Fibroblast of lung (primary cell): ENCODE measurements at places on chromosomes 13 and 19. TPM values are rescaled to one million over a fixed set of nuclear protein-coding genes. Genes with fewer than 3 reads are reported as not detected.

DNA sequence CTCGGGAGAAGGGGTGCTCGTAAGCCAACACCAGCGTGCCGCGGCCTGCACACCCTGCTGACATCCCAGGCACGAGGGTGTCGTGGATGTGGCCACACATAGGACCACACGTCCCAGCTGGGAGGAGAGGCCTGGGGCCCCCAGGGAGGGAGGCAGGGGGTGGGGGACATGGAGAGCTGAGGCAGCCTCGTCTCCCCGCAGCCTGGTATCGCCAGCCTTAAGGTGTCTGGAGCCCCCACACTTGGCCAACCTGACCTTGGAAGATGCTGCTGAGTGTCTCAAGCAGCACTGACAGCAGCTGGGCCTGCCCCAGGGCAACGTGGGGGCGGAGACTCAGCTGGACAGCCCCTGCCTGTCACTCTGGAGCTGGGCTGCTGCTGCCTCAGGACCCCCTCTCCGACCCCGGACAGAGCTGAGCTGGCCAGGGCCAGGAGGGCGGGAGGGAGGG, 2.4 kb downstream of the IZUMO4 start:
- no peak for DNase-seq
- peaks cover 25% of the 10 kb centered on the region for H3K36me3 ChIP-seq
- no peaks in the 10 kb centered on the region for H3K27me3 ChIP-seq
- no peak overlapping the region for H3K27ac ChIP-seq

SIGLEC8 gene
- total RNA-seq = not detected in 2 replicates

- no peaks in the 10 kb centered on the region for H3K4me1 ChIP-seq
- DNase-seq = no peak
- H3K27ac ChIP-seq = no peak overlapping the region
- H3K27me3 ChIP-seq = no peaks in the 10 kb centered on the region
- no peaks in the 10 kb centered on the region for H3K36me3 ChIP-seq
Measured at GRCh38 chr13:81381560-81381959, 1040.6 kb upstream of the SPRY2 start.

EDDM13 gene
- not detected in 2 replicates for total RNA-seq

GJA3 gene
- 0.26 and 0.33 TPM in 2 replicates for total RNA-seq

PRR22 gene
- 0.17 and 0.26 TPM in 2 replicates for total RNA-seq

CBLC gene
- under 0.01 and 0.33 TPM in 2 replicates for total RNA-seq

LEUTX gene
- not detected in 2 replicates for total RNA-seq

- H3K4me1 ChIP-seq = peaks cover 3% of the 10 kb centered on the region
- no peak overlapping the region for H3K27ac ChIP-seq
- DNase-seq = no peak
- no peaks in the 10 kb centered on the region for H3K36me3 ChIP-seq
Measured at GRCh38 chr19:907183-907853, 5.7 kb downstream of the R3HDM4 start.

GRCh38 chr19:12495002-12495802, 10.6 kb upstream of the ZNF709 start:
- peak; percentile 75 for DNase-seq
- peak overlapping the region; percentile 53 for H3K27ac ChIP-seq
- H3K4me3 ChIP-seq = peak overlapping the region; percentile 64
- no peaks in the 10 kb centered on the region for H3K36me3 ChIP-seq

GRCh38 chr19:3669947-3670795, 30.1 kb downstream of the PIP5K1C start:
- H3K27ac ChIP-seq = peak overlapping the region; percentile 95
- DNase-seq = peak; percentile 90
- H3K4me3 ChIP-seq = no peak overlapping the region
- peaks cover 6% of the 10 kb centered on the region for H3K36me3 ChIP-seq

PABPC3 gene
- total RNA-seq = 0.17 and 0.26 TPM in 2 replicates

DNA sequence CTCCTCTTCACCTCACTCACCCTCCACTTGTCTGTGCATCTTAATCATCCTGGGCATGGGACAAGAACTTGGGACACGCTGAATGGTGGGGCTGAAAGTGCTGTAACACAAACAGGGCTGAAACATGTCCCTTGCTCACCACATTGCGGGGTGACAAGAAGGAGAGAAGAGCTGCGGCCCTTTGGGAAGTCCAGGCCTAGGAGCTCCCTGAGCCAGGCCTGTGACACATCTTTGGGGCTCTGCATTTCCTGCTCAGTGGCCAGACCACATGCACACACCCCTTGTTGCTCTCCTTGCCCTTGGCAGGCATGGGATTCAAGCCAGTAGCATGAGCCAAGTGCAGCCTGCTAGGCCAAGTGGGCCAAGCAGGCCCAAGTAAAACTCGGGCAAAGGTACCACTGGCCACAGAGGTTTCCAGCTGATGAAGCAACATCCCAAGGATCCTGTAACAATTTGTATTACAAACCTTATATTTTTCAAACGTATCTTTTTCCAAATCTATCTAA, 1384.3 kb upstream of the PCDH20 start:
- no peak for DNase-seq
- H3K27me3 ChIP-seq = no peaks in the 10 kb centered on the region
- no peak overlapping the region for H3K4me3 ChIP-seq

SIGLEC6 gene
- total RNA-seq = not detected in 2 replicates

GRCh38 chr19:4803736-4804695, 12.5 kb downstream of the FEM1A start:
- peak; percentile 40 for DNase-seq
- no peaks in the 10 kb centered on the region for H3K4me1 ChIP-seq
- H3K27me3 ChIP-seq = no peaks in the 10 kb centered on the region
- no peaks in the 10 kb centered on the region for H3K36me3 ChIP-seq
- no peak overlapping the region for H3K27ac ChIP-seq

DNA sequence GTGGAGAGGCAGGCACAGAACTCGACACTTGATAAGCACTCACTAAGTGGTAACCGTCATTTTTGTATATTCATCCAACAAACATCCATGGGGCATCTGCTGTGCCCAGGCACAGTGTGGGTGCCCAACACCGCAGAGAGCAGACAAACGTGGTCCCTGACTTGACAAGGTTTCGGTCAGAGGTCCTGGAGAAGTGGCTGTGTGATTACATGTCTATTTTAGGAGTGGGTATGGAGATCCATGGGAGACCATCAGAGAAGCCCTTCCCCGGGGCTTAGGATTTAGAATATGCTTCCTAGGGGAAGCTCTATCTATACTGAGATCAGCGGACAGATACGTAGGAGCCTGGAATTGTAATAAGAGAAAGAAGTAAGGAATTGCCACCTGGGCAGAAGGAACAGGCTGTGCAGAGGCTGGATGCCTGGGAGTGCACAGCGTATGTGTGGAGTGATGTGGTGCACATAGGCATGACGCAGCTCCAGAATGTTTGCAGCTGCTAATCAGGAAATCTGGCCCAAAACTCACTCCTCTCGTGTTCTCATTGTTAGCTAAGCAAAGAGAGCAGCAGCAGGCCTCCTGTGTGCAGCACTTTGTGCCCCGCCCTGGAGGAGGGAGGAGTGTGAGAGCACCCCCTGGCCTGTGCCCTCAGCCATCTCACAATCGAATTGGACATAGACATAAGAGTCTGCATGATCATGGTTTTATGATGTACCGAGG, 23.0 kb upstream of the IRS2 start:
- H3K27me3 ChIP-seq = peaks cover 2% of the 10 kb centered on the region
- H3K36me3 ChIP-seq = no peaks in the 10 kb centered on the region
- H3K27ac ChIP-seq = no peak overlapping the region
- no peak overlapping the region for H3K4me3 ChIP-seq
- no peaks in the 10 kb centered on the region for H3K4me1 ChIP-seq

PGLYRP1 gene
- total RNA-seq = not detected in 2 replicates

TMEM145 gene
- total RNA-seq = 0.83 TPM in 1 of 2 replicates, not detected in the other

GRCh38 chr19:27734496-27735220, 1478.3 kb downstream of the UQCRFS1 start:
- DNase-seq = no peak
- no peaks in the 10 kb centered on the region for H3K4me1 ChIP-seq
- no peak overlapping the region for H3K4me3 ChIP-seq
- no peaks in the 10 kb centered on the region for H3K27me3 ChIP-seq
- no peaks in the 10 kb centered on the region for H3K36me3 ChIP-seq
- H3K27ac ChIP-seq = no peak overlapping the region

- H3K4me1 ChIP-seq = peaks cover 14% of the 10 kb centered on the region
- H3K36me3 ChIP-seq = no peaks in the 10 kb centered on the region
- H3K4me3 ChIP-seq = no peak overlapping the region
- no peak for DNase-seq
- H3K27ac ChIP-seq = no peak overlapping the region
Measured at GRCh38 chr13:101303521-101303920, 112.8 kb downstream of the NALCN start.

LGI4 gene
- 0.17 and 0.26 TPM in 2 replicates for total RNA-seq
